ENCODE measurements at places on chromosomes 6 and 20. TPM values are rescaled to one million over a fixed set of nuclear protein-coding genes. Genes with fewer than 3 reads are reported as not detected.

The REM1 gene
- total RNA-seq, result not detected

The MYCT1 gene
- total RNA-seq, result 3.3 TPM

The DUSP15 gene
- 1.0 TPM for total RNA-seq

The RAET1L gene
- total RNA-seq, result not detected

The LYRM2 gene
- total RNA-seq, result 25.7 TPM

The MUCL3 gene
- total RNA-seq, result 0.37 TPM

The PNLDC1 gene
- total RNA-seq, result 0.44 TPM

The HLA-DOB gene
- not detected for total RNA-seq

The SLC13A3 gene
- 9.8 TPM for total RNA-seq

The FAM184A gene
- total RNA-seq, result 12.1 TPM

The MACROD2 gene
- 3.9 TPM for total RNA-seq

The GMEB2 gene
- total RNA-seq, result 14.2 TPM

All from H1 (cell line).